Stimulated activated CD4-positive, alpha-beta T cell treated with anti-CD3 and anti-CD28 coated beads, Interleukin-1b, Interleukin-23, amount 100 ng/mL, for 4 hours (primary cell): ENCODE measurements at places on chromosomes 5 and 9.
A peak's percentile ranks its signal among the peaks of the same experiment; 100 is the strongest.

- no peak for DNase-seq
Observed at GRCh38 chr5:6803981-6804550, 90.8 kb downstream of the TENT4A start.

- DNase-seq: no peak
Observed at GRCh38 chr9:133426011-133426410, 3.8 kb downstream of the ADAMTS13 start.

GRCh38 chr5:76234665-76235064 lies 151.5 kb downstream of the SV2C start:
- DNase-seq: no peak

GRCh38 chr9:89000973-89001916 lies 10.0 kb downstream of the S1PR3 start:
- DNase-seq: peak; percentile 77

GRCh38 chr9:69252436-69252835 lies 72.6 kb upstream of the ENTREP1 start:
- DNase-seq: no peak

DNA sequence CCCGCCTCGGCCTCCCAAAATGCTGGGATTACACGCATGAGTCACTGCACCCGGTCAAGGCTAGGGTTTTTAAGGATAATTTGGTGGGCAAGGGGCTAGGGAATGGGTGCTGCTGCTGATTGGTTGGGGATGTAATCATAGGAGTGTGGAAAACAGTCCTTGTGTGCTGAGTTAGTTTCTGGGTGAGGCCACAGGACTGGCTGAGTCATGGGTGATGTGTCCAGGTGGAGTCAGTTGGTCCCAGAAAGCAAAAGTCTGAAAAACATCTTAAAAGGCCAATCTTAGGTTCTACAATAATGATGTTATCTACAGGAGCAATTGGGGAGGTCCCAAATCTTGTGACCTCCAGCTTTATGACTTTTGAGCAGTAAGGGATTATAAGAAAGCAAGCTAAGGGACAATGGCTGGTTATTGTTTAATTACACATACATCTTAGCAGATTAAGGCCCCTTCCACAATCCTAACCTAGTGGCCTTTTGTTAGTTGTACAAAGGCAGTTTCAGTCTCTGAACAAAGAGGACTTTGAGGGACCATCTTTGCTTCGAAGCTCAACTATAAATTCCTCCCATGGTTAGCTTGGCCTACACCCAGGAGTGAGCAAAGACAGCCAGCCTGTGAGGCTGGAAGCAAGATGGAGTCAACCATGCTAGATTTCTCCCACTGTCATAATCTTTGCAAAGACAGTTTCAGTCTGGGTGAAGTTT lies 5.5 kb upstream of the AOPEP start:
- no peak for DNase-seq

DNA sequence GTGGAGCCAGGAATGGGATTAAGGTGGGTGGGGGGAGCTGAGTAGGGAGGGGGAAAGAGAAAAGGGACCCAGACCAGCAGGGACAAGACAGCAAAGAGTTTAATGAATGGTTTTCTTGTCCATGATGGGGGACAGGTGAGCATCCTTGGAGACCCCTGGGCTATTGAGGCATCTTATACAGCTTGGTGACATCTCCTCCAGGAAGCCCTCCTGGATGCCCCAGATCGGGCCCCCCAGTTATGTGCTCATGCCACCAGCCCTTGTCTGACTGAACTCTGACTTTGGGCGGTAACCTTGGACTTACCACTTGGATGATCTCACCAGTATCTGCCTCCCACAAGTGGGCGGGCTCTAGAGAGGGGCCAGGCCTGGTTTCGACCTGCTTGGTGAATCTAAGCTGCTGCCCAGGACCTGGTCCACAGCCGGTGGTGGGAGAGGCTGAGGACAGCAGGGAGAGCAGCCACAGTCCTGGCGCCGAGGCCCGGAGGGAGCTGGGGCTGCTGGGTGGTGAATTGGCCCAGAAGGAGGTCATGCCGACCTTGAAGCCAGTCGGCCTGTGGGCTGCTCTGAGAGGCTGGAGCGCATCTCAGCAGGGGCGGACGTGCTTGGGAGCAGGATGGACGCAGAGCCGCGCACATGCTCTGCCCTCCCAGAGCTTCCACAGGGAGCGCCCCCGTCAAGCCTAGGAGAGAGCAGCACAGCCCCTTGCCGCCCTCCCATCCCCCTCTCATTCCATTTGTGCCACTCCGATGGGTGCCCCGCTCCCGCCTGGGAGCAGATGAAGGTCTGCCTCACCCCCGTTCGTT lies 36.2 kb downstream of the UNC5A start:
- no peak for DNase-seq

DNA sequence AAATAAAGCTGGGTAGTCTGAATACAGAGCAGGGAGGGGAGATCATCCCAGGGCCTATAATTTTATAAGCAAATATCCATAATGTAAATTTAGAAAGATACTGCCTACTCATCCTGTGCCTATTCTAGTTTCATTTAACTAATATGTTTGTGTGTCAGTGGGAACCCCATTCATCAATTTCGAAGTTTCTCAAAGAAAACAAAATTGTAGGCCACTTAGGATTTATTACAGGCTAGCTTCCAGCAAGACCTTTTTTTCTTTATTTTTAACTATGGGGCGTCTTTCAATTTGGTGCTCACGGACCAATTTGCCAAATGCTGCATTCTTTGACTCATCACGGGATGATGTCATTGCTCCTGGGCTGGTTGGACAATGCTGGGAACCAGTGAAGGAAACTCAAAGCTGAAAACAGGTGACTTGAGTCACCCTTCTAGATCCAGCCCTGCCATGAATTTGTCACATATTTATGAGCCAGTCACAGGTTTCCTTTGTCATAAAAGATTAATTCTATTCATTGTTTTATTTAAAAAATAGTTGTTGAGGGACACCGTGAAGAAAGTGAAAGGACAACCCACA lies 13.4 kb downstream of the PCSK5 start:
- no peak for DNase-seq

DNA sequence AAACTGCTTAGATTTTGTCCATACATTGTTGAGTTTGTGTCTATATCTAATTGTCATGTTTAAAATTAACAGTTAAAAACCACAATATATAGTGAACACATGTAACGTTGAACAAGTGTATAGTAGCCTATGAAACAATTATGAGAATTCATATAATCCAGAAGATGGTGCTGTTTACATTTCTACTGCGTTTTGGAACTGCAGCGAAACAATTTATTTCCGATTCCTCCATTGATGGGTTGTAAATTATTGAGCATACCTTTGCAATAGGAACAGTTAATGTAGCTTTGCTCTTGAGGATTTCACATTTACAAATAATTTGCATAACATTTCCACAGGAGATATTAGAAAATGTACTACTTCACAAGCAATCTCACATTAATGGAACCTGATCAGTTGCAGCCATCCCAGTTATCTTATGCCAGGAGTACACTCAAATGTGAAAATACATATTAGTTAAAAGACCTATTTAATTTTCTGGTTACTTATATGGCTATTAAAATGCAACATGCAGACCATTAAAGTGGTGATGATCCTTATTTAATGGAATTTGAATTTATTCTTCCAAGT lies 411.8 kb downstream of the CDH10 start:
- DNase-seq: no peak

GRCh38 chr5:132214491-132214890 lies 13.2 kb downstream of the P4HA2 start:
- no peak for DNase-seq

DNA sequence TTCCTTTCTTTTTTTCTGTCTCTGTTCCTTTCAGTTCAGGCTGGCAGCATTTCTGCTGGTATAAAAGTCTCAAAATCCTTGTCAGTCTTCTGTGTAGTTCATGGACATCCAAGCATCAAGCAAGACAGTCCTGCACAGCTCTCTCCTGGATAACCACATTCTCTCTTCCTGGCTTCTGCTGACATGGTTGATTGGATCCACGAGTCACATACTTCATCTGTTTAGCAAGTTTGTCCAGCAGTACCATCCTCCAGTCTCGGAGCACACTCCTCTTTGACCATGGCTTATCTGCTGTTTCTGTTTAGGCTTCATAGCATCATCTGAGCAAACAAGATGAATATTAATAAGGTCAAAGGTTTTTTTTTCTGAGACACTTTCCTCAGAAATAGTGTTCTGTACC lies 220.8 kb downstream of the KDM4C start:
- no peak for DNase-seq

DNA sequence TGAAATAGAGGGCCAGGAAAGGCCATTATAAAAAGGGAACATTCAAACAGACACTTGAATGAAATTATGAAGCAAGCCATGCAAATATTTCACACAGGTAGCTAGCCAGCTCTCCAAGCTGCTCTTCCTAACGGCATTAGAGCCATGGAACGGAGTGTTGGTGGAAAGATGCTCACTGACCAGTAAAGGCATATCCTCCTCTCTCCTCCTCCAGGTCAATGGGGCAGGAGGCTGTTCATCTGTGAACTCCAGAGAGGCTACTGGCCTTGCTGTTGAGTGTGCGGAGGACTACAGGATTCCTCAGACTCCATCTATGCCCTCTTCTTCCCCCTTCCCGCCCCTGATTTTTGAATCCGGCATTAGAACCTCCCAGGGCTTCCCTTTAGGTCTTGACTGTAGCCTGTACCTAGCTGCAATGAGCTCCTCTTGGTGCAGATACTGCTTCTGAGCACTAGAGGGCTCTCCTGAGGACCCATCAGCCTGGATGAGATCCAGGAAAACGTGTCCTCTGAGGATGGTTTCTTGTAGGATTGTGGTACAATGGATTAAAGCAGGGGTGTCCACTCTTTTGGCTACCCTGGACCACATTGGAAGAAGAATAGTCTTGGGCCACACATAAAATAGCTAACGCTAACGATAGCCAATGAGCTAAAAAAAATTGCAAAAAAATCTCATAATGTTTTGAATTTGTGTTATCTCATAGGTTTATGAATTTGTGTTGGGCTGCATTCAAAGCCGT lies 162.2 kb downstream of the SREK1 start:
- DNase-seq: peak; percentile 3

DNA sequence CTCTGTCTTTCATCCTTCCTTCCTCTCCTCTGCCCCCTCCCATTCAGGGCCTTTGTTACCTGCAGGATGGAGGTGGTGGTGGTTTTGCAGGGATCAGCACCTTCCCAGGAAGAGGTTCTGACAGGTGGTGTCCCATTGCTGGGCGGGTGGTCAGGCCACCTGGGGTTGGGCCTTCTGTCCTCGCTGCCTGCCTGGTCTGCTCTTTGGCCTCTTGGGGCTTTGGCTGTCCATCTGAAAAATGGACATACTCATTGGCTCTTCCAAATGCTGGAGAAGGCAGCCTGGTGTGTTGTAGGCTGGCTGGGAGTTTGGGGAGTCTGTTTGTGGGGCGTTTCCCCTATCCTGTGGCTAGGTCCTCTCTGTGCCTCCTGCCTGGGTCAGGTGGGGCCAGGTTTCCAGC lies 4.3 kb downstream of the RXRA start:
- DNase-seq: no peak

DNA sequence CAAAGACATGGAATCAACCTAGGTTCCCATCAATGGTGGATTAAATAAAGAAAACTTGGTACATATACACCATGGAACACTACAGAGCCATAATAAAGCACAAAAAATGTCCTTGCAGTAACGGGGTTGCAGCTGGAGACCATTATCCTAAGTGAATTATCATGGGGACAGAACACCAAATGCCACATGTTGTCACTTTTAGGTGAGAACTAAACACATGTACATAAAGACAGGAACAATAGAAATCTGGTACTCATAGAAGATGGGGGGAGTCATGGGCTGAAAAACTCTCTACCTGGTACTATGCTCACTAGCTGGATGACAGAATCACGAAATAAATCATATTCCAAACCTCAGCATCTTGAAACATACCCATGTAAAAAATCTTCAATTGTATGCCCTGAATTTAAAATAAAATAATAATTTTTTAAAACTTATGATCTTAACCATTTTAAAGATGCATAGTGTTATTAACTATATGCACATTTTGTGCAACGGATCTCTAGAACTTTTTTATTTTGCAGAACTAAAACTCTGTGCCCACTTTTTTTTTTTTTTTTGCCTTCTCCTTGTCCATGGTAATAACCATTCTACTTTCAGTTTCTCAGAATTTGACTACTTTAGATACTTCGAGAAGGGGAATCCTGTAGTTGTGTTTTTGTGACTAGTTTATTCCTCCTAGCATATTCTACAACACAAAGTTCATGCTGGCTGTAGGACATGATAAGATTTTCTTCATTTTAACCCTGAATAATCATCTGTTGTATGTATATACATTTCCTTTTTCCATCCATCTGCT lies 1081.6 kb upstream of the ACO1 start:
- DNase-seq: no peak

DNA sequence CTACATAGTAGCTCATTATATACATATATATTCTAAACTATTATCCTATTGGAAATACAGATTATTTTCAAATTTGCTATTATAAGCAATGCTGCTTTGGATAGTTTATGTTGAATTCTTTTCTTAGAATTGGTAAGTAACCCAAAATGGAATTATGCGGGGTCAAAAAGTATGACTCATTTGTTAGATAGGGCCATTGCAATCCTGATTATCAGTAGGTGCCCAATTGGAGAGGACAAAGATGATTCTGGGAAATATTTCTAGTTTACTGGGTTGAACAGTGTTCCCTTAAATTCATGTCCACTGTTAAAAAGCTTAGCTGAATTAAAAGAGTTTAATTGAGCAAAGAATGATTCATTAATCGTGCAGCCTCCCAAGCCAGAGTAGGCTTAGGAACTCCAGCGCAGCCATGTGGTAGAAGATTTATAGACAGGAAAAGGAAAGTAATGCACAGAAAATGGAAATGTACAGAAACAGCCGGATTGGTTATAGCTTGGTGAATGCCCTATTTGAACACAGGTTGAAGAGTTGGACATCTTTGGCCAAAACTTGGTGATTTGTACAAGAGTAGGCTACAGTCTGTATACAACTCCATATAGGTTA lies 81.8 kb downstream of the GDNF start:
- no peak for DNase-seq

DNA sequence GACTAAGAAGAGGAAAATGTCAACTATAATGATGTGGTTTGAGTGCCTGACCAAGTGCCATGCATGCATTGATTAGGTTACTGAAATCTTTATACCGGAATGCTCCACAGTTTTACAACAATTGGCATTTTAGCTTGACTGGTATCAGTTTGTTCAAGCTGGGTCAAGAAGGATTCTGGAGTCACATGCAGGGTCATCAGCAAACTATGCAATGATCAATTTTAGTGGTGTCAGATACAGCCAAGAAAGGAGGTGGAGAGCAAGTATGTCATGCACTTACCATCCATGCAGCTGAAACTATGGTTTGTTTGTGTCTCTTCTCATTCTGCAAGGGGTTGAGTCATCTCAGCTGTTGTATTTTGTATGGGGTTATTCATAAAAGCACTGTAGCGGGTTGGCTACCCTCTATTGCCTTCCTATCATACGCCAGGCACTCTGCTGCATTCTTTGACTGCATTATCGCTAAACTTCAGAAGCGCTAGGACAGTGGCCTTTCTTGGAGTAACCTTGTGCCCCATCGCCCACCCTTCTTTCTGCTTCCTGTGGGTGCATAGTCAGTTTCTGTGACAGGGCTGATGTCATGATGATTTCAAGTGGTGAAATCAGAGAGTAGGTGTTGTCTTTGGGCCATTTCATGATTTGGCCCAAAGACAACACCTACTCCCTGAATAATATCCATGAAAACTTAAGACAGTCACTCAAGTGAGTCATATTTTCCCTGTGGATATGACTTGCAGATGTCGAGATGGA lies 145.4 kb downstream of the MTX3 start:
- no peak for DNase-seq

GRCh38 chr5:131280417-131280816 lies 16.6 kb downstream of the CDC42SE2 start:
- DNase-seq: no peak
